ENCODE measurements at places on chromosomes 16 and 17. TPM values are rescaled to one million over a fixed set of nuclear protein-coding genes. Genes with fewer than 3 reads are reported as not detected.

Gene MPO
- not detected for total RNA-seq

Gene FZD2
- 96.2 TPM for total RNA-seq

Gene CCDC78
- total RNA-seq, result 7.2 TPM

- peaks cover 9% of the 10 kb centered on the region for H3K27me3 ChIP-seq
- H3K27ac ChIP-seq, result no peak overlapping the region
- H3K4me3 ChIP-seq, result no peak overlapping the region
- no peak for DNase-seq
These were observed 8.4 kb upstream of the EXOC7 start for GRCh38 chr17:76111956-76112355.

GRCh38 chr16:75294773-75295459 lies 43.5 kb upstream of the BCAR1 start:
- H3K27me3 ChIP-seq, result no peaks in the 10 kb centered on the region
- H3K36me3 ChIP-seq, result peaks cover 14% of the 10 kb centered on the region
- H3K27ac ChIP-seq, result peak overlapping the region; percentile 51
- no peak overlapping the region for H3K4me3 ChIP-seq
- H3K4me1 ChIP-seq, result peaks cover 6% of the 10 kb centered on the region
- no peak for DNase-seq

- no peak overlapping the region for H3K27ac ChIP-seq
- DNase-seq, result no peak
- H3K4me3 ChIP-seq, result no peak overlapping the region
- no peaks in the 10 kb centered on the region for H3K36me3 ChIP-seq
These were observed 9.7 kb upstream of the ANKS4B start for GRCh38 chr16:21223787-21224186.

All from neural crest cell (in vitro differentiated cells).